ENCODE measurements at places on chromosomes 4 and X. TPM values are rescaled to one million over a fixed set of nuclear protein-coding genes. Genes with fewer than 3 reads are reported as not detected.

HELT gene
- total RNA-seq, result not detected

RAB9B gene
- total RNA-seq, result 1.5 TPM

DUX4 gene
- not detected for total RNA-seq

OCRL gene
- 3.5 TPM for total RNA-seq

SPANXC gene
- 0.24 TPM for total RNA-seq

TMPRSS11B gene
- total RNA-seq, result 0.05 TPM

LRIT3 gene
- total RNA-seq, result 0.09 TPM

AFP gene
- total RNA-seq, result 1.3 TPM

Data from thymus (tissue), 14 donors.